ENCODE measurements at places on chromosomes 2 and 18.

DNA sequence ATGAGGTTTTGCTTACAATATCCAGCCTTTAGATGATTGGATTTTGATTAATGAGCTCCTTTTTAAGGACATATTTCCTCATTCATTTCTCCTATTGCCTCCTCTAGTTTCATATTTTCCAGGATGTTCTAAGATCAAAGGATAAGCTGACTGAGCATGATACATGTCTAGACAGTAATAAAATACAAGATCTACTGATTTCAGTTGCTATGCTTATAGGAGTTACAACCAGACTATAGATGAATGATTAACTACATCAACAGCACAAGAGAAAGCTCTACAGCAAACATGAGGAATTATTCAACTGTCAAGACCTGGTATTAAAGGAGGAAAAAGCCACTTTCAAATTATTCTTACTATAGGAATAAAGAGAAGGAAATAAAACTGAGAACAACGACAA is 85.0 kb upstream of the LINC00305 start:
- no peak for DNase-seq

DNA sequence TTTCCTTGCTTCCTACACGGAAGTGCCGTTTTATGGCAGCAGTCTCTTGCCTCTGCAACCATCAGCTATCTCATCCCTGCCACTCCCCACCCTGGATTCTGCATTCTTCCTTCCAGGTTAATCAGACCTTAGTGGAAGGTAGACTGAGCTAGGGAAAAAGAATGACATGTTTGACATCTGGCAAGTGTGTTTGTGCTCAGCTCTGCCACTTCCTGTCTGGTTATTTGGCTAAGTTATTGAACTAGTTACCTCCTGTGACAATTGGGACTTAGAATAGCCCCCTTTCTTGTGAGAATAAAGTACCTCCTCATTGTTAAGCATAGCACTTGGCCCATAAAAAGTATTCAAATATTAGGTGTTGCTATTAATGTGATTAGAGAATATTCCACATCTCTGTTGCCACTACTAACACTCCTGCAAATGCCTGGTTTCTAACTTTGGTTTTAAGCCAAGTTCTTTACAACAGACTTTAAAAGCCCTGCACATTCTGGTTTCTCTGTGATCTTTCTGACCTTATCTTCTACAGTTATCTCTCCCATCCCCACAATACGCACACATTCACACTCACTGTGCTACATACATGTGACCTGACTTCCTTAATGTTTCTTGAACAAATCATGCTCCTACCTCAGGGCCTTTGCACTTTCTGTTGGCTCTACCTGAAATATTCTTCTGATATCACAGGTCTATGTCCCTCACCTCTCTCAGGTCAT is 10.8 kb upstream of the MAPRE2 start:
- no peak for DNase-seq

- DNase-seq: peak; percentile 48
These were observed 26.1 kb upstream of the ST3GAL5 start for GRCh38 chr2:85914922-85915321.

DNA sequence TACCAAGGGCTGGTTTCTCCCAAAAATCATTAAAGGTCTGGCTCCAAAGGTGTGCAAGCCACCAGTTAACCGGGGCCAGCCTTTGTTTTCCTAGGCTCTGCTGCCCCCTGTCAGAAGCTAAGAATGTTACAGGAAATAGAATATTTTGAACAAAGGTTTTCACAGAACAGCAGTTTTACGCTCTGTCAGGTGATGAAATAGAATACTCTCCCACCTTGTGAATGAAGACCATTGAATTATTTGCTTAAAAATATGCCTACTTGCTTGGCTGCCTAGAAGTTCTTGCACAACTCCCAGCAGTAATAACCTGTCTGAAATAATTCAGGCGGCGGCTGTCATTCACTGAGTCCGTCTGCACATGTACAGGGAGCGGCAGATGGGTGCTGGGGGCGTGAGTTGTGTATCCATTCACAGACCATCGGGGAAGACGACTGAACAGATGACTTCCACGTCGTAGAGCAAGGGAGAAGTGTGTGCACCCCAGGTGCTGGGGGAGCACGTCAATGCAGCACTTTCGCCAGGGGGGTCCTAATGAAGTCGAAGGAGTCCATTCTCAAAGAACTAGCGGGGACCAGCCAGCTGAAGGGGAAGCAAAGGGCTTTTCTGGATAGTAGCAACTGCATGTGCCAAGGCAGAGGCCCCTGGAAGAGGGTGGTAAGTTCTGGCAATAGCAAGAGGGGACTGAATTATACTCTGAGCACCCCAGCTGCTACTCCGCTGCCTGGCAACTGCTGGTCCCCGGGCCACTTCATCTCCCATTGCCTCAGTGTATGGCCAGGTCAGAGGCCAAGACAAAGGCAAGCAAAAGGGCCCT is 56.1 kb downstream of the SF3B1 start:
- no peak for DNase-seq

DNA sequence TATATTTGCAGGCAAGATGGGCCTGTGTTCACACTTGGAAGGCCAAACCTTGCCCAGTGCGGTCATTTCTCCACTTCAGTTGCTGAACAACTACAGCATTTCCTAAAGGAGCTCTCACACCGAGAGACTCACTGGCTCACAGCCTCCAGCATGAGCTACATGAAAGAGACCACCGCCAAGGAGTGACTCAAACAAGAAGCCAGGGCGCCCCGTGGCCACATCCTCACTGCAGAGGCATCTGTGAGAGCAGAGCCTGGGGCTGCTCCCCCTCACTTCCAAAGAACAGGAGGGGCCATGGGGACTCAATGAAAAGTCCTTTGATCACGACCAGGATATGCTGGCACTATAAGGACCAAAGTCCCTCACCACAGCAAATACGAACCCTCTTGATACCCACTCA is 50.0 kb downstream of the TMEM163 start:
- peak; percentile 76 for DNase-seq

- DNase-seq: no peak
These were observed 43.3 kb upstream of the ITM2C start for GRCh38 chr2:230821261-230821990.

DNA sequence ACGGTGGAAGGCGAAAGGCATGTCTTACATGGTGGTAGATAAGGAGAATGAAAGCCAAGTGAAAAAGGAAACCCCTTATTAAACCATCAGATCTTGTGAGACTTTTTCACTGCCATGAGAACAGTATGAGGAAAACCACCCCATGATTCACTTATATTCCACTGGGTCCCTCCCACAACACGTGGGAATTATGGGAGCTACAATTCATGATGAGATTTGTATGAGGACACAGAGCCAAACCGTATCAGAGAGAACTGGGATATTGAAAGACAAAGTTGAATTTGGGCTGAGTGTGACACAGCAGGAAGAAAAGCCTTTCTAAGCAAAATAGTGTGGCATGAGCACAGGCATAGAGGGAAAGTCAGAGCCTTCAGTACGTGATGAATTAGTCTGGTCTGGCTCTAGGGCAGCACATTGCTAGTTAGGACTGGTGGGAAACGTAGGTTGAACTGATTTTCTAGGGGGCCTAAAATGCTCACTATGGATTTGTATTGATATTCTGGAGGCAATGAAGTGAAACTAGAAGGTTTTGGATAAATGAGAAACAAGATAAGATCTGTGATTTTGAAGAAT is 84.8 kb upstream of the RND3 start:
- no peak for DNase-seq

- no peak for DNase-seq
These were observed 94.3 kb downstream of the MREG start for GRCh38 chr2:215918901-215919599.

- DNase-seq: no peak
These were observed 8.5 kb downstream of the ATP6V1B1 start for GRCh38 chr2:70944111-70944690.

DNA sequence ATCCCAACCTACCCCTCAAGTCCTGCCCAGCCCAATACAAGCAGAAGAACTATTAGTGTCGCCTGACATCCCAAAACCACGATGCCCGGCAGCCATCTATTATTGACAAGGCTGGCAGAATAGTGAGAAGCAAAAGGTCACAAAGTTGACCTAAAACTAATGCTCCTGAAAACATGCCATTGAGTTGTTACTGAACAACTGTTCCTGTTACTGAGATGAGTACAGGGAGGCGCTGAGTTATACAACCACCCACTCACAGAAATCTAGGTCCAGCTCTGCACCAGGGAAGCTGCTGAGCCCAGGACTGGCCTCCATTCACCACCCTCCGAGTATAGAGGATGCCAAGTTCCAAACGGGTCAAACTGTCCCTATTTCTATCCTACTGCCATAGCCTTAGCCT is 180.0 kb upstream of the ACAA2 start:
- DNase-seq: no peak

DNA sequence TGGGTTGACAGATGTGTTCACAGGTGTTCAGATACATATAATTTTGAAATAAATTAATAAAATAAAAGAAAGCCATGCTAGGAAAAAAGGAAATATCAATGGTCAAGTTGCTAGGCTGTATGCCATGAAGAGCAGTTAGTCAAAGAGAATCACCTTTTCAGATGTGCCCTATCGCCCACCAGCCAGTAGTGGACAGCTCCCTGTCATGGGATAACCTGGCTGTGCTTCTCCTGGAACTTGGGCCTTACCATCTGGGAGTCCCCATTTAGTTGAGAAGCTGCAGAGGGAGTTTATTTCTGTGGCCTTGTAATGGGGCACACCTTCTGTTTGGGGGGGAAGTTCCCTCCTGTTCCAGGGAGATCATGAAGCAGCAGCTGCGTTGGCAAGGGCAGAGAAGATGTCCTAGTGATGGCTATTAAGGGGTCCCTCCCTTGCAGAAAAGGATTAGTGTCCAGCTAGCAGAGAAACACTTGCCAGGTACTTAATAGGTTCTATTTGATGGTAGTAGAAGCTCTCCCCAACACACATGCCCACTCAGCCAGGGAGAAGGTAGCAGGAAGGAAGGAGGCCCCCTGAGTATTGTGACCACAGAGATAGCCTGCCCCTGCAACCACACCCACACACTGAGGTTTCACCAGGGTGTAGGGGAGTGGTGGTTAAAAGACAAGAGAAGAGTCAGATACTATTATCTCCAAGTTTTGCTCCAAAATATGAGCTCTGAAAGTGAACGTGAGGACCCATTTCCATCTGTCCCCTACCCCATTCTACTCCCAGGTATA is 117.7 kb downstream of the B3GNT2 start:
- DNase-seq: no peak

- no peak for DNase-seq
These were observed 17.5 kb upstream of the ACVR1 start for GRCh38 chr2:157893611-157894010.

GRCh38 chr18:55152801-55153200 is 193.5 kb upstream of the CCDC68 start:
- no peak for DNase-seq

GRCh38 chr2:210730672-210731071 is 174.3 kb downstream of the CPS1 start:
- DNase-seq: no peak

- DNase-seq: peak; percentile 67
These were observed 114.4 kb downstream of the NFATC1 start for GRCh38 chr18:79510046-79510685.

- DNase-seq: no peak
These were observed 83.6 kb downstream of the CTNNA2 start for GRCh38 chr2:79596403-79596802.

DNA sequence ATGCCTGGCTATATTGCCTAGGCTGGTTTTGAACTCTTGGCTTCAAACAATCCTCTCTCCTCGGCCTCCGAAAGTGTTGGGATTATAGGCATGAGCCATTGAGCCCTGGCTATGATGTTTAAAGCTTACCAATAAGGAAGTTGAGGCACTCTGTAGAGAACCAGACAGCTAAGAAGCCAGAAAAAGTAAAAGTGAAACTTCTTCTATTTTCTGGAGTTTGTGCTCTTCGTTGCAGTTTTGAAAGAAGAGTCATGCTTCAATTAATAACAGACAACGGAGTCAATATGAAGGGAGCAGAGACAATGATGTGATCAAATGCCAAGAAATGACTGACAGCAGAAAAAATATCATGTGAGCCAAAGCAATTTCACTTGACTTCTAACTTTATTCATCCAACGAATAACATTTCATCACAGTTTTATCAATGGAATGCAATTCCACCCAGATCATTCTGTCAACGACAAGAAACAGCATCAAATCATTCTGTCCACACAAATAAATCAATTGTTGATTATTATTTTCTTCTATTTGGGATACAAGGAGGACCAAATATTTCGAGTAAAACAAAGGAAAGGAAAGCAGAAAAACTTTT is 175.5 kb upstream of the CELF4 start:
- DNase-seq: no peak

GRCh38 chr2:30109856-30110255 is 37.0 kb upstream of the YPEL5 start:
- DNase-seq: no peak

- DNase-seq: no peak
These were observed 156.8 kb upstream of the TTC39C start for GRCh38 chr18:23857756-23858155.

- DNase-seq: no peak
These were observed 498.3 kb upstream of the SYT4 start for GRCh38 chr18:43775591-43775990.

DNA sequence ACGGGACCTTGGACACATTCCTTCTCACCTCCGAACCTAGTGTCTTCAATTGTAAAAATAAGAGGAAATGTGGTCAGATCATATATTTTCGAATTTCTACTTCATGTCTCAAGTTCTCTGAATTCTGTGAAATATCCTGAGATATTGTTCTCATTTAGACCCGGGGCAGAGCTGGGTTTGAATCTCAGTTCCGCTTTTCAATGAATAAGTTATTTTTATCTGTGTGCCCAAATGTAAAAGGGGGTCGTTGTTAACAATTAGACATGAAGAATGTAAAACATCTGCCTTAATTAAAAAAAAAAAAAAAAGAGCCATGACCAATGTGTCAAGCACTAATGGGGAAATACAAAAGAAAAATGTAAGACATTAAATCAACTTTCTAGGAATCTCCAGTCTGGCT is 48.9 kb upstream of the BCL11A start:
- DNase-seq: no peak

GRCh38 chr2:111037128-111037527 is 83.6 kb upstream of the BCL2L11 start:
- no peak for DNase-seq

DNA sequence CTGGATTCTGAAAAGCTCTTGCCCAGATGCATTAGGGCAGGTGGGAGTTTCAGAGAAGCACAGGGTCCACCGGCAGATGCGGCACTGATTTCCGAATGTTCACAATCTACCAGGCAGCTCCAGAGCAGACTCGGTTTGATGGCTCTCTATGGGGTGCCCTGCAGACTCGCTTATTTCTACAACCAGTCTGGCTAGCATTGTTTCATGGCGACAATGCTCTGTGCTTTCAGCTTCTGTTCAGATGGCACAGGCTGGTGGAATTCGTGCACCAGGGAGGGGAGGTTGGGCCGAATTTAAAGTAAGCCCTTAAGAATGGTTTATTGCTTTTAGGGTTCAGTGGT is 9.9 kb downstream of the MYT1L start:
- DNase-seq: no peak

- no peak for DNase-seq
These were observed 34.9 kb downstream of the C18orf54 start for GRCh38 chr18:54392543-54393023.

All from lower leg skin (tissue), 4 donors.